ENCODE measurements at places on chromosomes 2 and 18.

GRCh38 chr2:120729406-120730399 lies 6.0 kb upstream of the GLI2 start:
- no peak for DNase-seq

DNA sequence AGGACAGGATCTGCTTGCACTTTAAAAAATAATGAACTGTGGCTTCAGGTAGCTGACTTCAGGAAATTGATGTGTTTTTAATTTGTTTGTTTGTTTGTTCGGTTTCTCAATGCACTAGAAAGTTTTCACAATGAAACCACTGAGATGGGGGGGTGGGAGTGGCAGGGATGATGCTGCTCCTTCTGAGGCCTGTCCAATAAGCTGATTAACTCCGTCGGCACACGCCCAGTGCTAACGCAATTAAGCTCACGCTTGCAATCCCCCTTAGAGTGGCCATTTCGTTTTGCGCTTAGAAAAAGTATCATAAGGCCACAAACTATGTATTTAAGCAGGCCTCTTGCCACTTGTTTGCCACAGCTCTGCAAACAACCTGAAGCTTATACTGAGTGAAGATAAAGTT lies 12.5 kb upstream of the GPR39 start:
- no peak for DNase-seq

GRCh38 chr2:62112179-62112578 lies 83.7 kb upstream of the B3GNT2 start:
- no peak for DNase-seq

DNA sequence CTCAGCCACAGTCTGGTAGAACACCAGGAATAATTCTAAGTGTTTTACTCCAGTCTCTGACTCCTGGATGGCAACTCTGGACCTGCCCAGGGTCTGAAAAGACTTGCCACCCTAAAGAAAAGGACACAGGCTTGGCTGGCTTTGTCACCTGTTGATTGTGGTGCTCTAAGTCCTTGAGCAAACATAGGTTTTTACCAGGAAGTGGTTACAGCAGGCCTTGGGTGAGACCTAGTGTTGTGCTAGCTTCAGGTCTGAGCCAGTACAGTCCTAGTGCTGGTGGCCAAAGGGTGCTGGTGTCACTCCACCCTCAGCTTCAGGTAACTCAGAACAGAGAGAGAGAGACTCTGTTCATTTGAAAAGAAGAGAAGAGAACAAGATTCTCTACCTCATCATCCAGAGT lies 1239.4 kb upstream of the CRIM1 start:
- no peak for DNase-seq

DNA sequence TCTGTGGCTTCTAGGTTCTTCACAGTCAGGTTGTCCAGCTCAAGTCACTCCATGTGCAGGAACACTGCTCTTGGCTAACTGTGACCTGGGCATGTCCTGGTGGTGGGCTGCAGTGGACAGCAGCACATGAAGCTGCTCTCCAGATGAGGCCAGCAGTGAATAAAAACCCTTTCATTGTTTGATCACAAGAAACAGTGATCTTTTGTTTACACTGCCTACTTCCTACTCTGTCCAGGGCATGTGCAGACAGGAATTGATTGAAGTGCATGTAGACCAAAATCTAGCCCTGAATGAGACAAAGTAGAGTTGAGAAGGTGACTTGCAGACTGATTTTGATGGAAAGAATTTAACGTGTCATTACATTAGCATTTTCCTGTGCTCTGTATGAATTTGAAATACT lies 34.9 kb downstream of the BCL2L11 start:
- no peak for DNase-seq

GRCh38 chr2:176976736-176977685 lies 235.6 kb upstream of the HNRNPA3 start:
- no peak for DNase-seq

All from AG04449 (cell line).